ENCODE measurements at places on chromosomes 2 and 18.

- no peak for DNase-seq
Observed at GRCh38 chr2:101956465-101957438, 35.0 kb upstream of the IL1R2 start.

GRCh38 chr2:95071856-95072255 lies 46.3 kb downstream of the MAL start:
- no peak for DNase-seq

GRCh38 chr2:207330912-207331311 lies 165.2 kb upstream of the KLF7 start:
- DNase-seq = no peak

DNA sequence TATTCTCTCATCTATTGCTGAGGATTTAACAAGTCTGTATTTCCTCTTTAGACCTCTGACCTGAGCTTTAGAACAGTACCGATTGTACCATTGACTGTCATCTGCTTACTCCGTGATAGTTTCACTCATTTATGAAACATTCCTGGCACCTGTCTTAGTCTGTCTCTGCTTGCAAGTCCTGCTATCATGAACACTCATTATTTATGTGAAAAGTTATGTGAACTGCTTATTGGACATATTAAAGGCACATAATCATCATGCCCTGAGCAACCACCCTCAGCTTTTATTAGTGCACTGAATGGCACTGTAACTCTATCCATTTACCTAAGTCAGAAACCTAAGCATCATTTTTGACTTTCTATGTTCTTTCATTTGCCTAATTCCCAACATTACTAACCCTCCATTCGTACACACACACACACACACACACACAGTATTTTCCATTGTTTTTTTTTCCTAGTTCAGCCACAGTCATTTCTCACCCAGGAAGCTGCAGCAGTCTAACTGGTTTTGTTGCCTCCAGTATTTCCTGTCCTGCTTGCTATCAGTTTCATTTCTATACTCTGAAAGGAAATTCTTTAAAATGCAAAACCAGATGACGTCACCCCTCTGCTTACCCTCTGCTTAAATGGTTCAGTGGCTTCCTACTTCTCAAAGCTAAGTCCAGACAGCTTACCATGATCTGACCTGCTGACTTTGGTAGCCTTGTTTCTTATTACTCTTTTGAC lies 146.1 kb downstream of the HAUS1 start:
- DNase-seq = no peak

GRCh38 chr18:37456873-37457272 lies 108.7 kb downstream of the CELF4 start:
- DNase-seq = no peak

DNA sequence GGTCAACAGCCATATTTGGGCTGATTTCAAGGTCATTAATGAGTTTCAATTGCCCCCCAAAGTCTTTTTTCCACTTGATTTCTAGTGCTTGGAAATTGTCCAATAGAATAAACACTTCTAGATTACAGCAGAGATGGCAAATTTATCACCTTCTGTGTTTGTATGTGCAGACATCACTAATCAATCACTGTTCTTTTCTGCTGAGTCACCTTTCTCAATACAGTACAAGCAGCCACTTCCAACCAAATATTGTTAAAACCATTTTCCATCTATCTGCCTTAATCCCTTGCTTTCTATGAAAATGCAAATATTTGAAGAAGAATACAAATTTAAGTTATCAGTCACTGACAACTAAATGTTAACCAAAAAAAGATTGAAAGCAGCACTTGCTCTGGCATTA lies 40.2 kb upstream of the ZNF521 start:
- DNase-seq = no peak

GRCh38 chr2:96977631-96978195 lies 8.7 kb downstream of the FAM178B start:
- peak; percentile 63 for DNase-seq

DNA sequence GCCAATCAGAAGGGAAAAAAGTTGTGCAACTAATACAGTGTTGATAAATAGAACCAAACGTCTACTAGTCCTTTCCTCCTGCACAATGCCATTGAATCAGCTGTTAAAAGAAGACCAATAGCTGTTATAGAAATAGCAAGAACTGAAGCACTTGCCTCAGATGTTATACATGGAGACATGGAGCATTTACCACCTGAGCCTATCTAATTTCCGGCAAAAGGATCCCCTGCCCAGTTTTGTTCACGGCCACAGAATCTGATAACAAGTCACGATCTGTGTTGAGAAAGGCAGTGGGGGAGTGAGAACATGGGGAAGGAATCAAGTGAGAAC lies 285.4 kb downstream of the ZEB2 start:
- no peak for DNase-seq

GRCh38 chr2:22153931-22154613 lies 1030.3 kb downstream of the TDRD15 start:
- no peak for DNase-seq

DNA sequence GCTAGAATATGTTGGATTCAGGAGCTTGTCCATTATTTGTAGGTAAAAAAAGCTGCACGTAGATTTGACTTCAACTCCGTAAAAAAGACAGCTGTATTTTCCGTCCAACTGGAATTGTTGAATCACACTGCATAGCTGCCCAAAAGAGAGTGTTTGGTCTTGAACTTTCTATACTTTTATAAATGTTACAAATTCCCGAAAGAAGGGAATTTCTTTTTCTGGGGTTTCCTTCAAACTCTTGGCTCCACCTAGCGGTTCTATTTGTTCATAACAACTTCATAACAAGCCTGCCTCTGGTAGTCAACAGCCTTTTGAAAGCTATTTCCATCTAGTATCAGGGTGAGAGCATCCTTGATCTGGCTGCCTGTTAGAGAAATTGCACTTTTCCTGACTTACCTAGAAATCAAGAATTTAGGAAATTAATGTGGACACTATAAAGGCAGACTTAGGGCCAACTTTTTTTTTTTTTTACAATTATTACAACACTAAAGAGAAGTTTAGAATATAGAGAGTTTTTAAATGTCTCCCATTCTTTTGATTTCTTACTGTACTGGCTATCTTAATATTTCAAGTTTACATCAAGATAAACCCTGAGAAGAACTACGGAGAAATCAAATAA lies 48.1 kb downstream of the TMEM185B start:
- no peak for DNase-seq

DNA sequence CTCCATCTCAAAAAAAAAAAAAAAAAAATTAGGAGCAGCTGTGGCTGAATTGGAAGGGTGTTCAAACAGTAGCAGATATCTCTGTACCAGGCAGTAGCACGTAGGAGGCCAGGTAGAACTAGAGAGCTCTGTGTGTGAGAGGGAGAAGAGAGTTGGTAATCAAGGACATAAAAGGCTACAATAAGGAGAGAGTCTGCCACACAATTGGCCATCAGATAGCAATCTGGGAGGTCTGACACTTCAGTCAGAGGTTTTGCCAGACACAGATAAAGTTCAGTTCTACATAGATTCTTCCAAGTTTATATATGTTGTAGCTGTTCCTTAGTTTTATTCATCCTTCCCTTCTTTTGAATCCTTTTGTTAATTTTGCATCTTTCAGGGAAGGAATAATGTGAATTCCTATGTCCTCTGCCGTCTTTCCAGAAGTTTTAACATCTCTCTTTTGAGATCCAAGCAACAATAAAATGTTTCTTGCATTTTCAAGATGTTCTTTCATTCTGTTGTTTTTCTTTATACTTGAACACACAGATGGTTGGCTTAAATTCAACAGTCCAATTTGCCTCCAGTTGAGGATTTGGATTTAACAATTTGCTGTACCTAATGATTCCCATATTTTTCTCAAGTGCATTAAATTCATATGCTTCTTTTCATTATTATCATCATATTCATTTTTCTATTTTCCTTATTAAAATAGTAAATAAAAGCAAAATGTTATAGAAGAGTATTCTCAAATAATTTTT lies 600.3 kb upstream of the GCFC2 start:
- no peak for DNase-seq

- DNase-seq = no peak
Observed at GRCh38 chr2:174051741-174052583, 86.8 kb upstream of the SP3 start.

- DNase-seq = no peak
Observed at GRCh38 chr18:34467058-34467457, 242.3 kb upstream of the NOL4 start.

GRCh38 chr2:149004836-149005235 lies 33.7 kb upstream of the LYPD6B start:
- no peak for DNase-seq

DNA sequence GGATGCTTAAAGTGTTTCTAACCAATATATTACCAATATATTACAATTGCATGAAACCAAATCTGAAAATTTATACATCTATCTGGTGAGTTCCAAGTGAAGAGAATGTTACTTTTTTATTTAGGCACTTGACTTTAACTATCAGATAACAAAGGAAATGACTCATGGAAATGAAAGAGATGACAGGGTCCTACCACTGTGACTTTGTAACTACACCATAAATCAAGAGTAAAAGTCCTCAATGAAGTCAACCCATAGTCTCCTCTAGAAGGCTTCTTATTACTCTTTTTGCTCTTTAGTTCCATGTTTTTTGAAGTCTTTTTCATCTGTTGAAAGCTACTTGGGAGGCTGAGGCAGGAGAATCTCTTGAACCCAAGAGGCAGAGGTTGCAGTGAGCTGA lies 545.0 kb upstream of the PIK3C3 start:
- no peak for DNase-seq

- no peak for DNase-seq
Observed at GRCh38 chr2:12014088-12014960, 267.9 kb downstream of the LPIN1 start.

GRCh38 chr2:16034975-16035746 lies 94.8 kb downstream of the MYCN start:
- DNase-seq = no peak

GRCh38 chr2:14120376-14120775 lies 512.1 kb upstream of the LRATD1 start:
- DNase-seq = no peak

DNA sequence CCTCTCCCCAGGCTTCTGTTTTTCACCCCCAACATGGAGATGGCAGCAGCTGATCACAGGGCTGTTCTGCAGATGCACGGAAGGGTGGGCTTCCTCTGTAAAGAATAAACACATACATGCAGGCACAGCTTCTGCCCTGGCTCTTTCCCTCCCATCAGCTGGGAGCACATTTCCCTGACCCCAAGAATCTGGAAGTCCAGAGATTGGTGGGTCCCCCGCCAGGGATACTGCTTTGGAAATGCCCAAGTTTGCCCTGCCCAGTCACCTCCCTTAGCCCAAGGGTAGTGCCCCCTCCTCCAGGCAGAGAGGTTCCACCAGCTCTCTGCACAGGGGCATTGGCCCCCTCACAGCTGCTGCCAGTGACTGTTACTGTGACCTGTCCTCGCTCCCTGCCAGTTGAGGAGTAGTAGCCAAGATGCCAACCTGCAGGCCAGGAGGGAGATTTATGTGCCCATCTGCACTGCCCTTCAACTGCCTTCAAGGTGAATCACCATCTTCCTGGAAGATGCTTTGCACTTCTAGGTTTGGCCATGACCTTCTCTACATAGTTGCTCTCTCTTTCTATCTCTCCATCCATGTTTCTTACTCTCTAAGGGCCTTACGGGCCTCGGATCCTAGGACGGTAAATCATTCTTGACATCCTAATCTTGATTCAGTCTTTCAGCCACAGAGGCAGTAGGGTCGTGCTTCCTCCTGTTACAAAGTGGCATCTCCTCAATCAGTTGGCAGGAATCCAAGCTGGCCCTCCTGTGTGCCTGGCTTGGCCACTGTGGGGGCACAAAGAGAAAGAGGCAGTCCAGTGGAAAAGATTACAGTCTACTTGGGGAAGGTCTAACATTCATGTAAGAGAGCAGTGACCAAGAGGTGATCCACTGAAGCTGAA lies 121.8 kb downstream of the CTIF start:
- no peak for DNase-seq

GRCh38 chr2:241970716-241971115 lies 101.2 kb downstream of the RTP5 start:
- DNase-seq = no peak

- no peak for DNase-seq
Observed at GRCh38 chr18:46338205-46338604, 234.0 kb downstream of the HAUS1 start.

- no peak for DNase-seq
Observed at GRCh38 chr18:79943608-79944125, 7.8 kb downstream of the SLC66A2 start.

DNA sequence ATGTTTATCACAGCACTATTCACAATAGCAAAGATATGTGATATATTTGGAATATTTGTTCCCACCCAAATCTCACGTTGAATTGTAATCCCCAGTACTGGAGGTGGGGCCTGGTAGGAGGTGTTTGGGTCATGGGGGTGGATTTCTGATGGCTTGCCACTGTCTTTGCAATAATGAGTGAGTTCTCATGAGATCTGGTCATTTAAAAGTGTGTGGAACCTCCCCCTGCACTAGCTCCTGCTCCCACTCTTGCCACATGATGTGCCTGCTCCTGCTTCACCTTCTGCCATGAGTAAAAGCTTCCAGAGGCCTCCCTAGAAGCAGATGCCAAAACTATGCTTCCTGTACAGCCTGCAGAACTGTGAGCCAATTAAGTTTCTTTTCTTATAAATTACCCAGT lies 72.2 kb upstream of the DYNC1I2 start:
- DNase-seq = no peak

DNA sequence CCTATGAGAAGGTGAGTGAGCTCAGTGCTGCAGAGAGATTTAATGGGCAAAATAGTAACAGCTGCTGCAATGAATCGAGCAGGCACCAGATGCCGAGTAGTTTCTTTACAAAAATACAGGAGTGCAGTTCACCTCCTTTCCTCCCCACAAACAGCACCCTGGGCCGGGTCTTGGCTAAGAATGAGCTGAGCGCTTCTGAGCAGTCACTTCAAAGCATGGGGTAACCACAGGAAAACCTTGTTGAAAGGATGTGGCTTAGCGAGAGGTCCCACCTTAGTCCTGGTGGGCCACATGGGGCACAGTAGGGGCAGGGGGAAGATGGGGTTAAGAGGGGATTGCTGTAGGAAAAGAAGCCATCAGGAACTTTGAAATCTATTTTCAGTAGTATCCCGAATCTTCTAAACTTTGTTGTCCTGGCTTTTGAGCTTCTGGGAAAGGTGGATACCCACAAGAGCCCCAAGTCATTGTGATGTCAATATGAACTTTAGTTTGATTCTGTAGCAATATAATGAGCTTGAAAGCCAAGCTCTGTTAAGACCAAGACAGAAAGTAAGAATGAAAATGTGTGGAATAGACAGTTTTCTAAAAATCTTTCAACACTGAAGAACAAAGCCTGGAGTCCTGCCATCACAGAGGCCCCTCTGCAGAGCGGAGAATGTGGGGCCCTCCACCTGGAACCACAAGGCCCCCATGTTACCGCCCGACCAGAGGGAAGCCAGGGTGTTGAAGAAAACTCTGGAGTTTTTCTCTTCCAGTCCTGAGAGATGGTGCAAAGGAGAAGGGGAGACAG lies 101.0 kb upstream of the ZNF236 start:
- no peak for DNase-seq

- DNase-seq = no peak
Observed at GRCh38 chr2:221608442-221608841, 36.3 kb upstream of the EPHA4 start.

- DNase-seq = no peak
Observed at GRCh38 chr2:88885275-88885674, 193.8 kb downstream of the RPIA start.

GRCh38 chr2:101812226-101812625 lies 114.7 kb downstream of the MAP4K4 start:
- DNase-seq = no peak
